ENCODE measurements at places on chromosomes 2 and 18.

DNA sequence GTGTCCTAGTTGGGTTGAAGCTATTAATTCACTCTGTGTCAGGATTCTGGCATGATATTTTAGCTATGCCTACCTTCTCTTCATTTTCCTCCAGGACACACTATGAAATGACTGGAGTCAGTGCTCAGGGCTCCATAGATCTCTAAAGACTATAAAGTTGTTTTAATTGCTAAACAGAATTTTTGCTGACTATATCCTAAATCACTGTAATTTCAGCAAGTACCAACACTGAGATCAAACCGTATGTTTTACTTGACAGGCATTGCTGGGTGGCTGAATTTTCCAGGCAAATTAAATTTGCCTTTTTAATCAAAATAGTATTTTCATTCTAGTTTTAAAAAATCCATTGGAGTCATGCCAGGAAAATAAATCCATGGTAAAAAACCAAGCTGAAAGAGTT, 138.1 kb downstream of the LRP1B start:
- no peak for DNase-seq

- no peak for DNase-seq
Observed at GRCh38 chr2:37549598-37549997, 121.8 kb downstream of the CDC42EP3 start.

DNA sequence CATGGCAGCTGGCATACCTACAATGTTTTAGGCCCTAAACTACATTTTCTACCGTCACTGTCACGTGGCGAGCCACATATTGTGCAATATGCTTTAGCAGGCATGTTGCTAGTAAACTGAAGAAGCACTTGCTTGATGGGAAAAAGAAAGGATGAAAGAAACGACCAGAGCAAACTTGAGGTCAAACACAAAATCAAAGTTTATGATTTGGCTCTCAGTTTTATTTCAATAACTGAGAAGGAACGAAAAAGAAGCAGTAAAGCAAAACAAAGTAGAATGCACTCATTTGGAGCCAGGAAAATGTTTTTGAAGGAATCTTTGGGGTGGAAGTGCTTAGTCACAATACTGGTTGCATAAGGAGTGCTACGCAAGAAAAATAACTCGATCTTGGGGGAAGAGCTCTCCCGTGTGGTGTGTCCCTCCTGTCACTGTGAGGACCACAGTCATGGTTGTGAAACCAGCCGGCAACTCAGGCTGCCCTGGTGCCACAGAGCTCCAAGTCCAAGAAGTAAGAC, 349.8 kb downstream of the RBM43 start:
- peak; percentile 70 for DNase-seq

- no peak for DNase-seq
Observed at GRCh38 chr2:196370381-196370780, 199.0 kb upstream of the STK17B start.

- no peak for DNase-seq
Observed at GRCh38 chr2:181464966-181465365, 7.8 kb downstream of the ITGA4 start.

- DNase-seq, result no peak
Observed at GRCh38 chr2:55363636-55364035, 56.0 kb downstream of the CCDC88A start.

GRCh38 chr2:138321458-138321857, 180.1 kb upstream of the SPOPL start:
- DNase-seq, result no peak

- DNase-seq, result no peak
Observed at GRCh38 chr18:23673725-23674124, 11.0 kb upstream of the ANKRD29 start.

DNA sequence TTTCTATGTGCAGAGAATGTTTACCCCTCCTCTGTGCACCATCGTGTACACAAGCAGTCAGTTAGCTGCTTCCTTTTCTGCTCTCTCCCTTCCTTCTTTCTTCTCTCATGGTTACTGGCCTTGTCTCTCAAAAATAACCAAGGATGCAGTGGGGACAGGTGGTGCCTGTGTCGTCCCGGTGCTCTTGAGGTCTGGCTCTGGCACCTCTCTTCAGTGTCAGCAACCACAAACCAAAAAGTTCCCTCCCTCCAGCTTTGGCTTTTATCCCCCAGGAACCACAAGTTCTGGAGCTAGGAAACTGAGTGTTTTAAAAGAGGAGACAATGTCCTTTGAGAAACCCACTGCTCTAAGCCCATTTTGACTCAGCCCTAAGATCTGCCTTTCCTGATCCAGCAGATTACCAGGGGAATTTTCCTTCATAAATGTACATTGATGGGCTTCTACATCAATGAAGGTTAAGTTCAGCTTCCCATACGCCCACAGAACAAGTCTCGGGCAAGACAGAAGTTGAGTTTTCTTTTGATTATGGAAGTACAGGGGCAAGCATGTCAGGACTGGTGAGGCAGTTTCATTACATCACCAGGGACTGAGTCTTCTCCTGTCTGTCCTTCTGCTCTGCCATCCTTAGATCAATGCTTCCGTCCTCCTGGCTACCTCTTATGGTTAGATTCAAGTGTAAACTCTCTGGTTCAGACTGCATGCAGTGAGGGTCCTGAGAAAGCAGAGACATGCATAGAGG, 232.2 kb downstream of the SETBP1 start:
- DNase-seq, result no peak

- DNase-seq, result no peak
Observed at GRCh38 chr2:23734416-23734815, 192.5 kb downstream of the ATAD2B start.

DNA sequence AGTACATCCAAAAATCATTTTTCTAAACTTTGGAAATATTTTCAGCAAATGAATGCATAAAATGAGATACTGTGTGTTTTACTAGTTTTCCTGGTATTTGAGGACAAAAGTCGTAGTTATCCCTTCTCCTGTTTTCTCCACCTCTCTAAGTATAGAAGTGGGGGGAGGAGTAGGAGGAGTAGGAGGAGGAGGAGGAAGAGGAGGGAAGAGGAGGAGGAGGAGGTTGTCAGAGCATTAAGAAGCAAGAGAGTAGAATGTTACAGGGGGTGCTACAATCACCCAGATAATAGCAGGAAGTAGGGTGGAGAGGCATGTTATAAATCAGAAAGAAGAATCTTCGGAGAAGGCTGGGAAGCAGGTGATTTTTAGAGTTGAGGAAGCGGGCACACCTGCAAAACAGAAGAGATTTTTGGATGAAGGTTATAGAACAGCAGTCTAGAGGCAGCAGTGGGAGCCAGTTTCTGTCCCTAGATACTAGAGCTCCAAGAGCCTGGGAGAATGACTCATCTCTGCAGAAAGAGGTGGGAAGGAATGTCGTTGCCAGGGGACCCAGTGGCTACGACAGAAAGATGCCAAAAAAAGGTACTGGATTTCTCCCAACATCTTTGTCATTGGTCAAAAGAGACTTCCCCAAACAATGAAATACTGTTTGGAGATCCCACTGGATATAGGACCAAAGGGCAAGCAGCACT, 44.2 kb upstream of the AQP4 start:
- no peak for DNase-seq

GRCh38 chr2:241814643-241815476, 5.9 kb downstream of the NEU4 start:
- no peak for DNase-seq

- DNase-seq, result no peak
Observed at GRCh38 chr2:241901500-241902351, 32.2 kb downstream of the RTP5 start.

- DNase-seq, result no peak
Observed at GRCh38 chr2:155308367-155309009, 610.0 kb downstream of the KCNJ3 start.

DNA sequence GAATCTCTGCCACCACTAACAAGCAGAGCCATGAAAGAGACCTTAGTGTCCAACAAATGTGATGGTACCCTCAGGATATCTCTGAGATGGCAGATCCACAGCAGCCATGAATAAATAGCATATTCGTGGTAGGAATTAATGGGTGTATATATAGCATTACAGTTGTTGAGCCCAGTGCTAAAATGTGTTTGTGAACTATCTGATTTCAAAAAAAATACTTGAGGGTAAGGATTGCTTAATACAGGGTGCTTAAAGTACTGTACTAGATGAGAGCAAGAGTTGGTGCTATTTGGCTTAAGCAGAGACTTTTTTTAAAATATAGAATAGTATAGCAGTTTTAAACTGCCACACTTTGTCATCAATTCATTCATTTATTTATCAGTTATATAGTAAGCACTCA, 101.5 kb upstream of the GALNT5 start:
- DNase-seq, result no peak

- no peak for DNase-seq
Observed at GRCh38 chr2:182717416-182717815, 1.4 kb downstream of the DNAJC10 start.

GRCh38 chr2:38875227-38875575, 533 bp downstream of the DHX57 start:
- no peak for DNase-seq

DNA sequence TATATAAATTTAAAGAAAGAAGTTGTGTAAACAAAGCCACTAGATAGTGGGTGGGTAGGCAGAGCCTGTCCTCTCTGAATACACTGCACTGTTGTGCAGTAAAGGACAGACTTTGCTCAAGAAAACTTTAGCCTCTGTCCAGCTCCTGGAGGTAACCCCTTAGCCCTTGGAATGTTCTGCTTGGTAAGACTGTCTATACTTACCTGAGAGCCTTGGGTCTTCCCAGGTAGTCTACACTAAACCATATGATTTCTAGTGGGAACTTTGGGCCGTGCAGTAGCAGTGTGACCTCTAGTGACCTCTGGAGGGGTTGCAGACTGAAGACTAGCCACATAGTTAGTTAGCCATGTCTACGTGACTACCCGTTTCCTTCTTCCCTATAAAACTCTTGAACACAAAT, 678.3 kb upstream of the NRXN1 start:
- DNase-seq, result no peak

DNA sequence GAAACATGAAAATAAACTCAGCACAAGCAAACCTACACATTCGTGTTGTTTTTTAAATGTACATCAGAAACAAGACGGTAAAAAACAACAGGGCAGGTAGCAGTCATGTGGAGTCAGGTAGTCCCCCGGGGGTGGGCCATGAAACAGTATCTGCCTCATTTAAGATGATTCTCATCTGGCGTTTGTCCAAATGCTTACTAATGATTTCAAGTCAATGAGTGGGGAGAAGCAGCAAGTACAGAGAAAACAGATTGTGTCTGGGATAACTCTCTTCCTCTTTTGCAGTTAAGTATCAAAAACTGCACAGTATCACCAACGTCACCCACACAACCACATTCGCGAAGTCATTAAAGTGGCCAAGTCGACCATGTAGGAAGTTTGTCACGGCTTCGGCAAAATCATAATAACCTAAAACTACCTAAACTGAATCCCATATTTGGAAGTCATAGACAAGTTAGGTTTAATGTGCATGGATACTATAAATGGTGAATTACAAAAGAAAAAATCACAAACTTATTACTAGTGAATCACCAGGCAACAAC, 1.3 kb downstream of the LAPTM4A start:
- peak; percentile 48 for DNase-seq

DNA sequence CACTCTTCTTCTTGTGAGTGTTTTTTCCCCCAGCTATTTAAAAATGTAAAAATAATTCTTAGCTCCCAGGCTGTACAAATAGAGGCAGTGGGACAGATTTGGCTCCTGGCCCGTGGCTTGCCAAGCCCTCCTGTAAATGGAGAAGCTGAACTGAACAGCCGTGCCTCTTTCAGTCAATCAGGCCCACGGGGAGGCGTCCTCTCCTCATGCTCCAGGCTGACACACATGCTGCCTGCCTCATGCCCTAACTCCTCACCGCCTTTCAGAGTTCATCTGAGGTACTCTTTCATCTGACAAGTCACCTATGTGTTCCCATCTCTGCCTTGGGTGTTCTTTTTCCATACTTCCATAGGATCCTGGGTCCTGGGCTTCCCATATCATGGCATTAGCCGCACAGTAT, 58.9 kb downstream of the BMP10 start:
- DNase-seq, result no peak

DNA sequence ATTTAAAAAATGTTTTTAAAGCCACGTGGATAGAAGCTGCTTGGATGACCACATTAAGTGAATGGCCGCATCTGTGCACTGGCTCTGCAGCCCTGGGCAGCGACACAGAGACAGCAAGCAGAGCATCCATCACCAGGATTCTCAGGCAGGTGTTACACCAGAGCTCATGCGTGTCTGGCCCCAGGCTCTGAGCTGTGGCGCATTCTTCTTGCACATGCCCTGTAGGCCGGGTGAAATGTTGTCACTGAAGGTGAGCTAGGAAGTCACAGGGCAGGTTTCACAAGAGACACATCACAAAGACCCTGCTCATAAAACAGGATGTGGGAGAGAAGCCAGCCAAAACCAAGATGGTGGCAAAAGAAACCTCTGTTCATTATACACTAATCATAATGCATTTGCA, 8.4 kb upstream of the PXDN start:
- no peak for DNase-seq

GRCh38 chr2:16700551-16701259, 35.1 kb upstream of the CYRIA start:
- DNase-seq, result no peak

DNA sequence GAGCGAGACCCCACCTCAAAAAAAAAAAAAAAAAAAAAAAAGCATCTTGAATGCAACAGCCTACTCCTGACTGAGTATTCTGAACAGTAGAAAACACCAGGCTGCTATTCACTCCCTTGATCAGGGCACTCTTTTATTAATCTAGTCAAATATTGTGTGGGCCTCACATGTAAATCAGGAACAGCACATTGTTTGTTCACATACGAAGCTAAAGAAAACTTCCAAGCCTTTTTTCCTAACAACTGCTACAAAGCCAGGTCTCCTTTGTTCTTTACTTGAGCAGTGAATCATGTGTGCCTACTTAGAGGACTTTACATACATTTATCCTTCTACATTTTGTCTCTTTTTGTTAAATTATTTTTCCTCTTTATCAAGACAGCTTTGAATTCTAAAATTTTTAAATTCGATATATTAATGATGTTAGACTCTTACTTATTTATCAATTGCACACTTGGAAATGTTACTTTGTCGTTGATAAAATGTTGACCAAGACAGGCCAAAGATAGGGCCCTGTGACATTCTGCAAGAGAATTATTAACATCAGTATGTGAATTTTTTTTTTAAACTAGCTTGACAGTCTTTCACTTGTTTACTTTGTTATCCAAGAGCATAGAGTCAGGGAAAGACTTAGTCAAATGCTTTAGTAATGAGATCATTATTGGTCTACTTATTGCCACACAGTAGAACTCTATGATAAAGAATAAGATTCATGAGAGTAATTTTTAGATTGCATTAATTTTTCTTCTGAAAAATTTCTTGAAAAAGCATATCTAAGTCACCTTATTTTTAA, 13.2 kb downstream of the SPATS2L start:
- DNase-seq, result peak; percentile 54

- DNase-seq, result no peak
Observed at GRCh38 chr2:136359121-136359965, 241.4 kb upstream of the CXCR4 start.

- no peak for DNase-seq
Observed at GRCh38 chr18:76443519-76444445, 51.3 kb downstream of the ZNF516 start.

DNA sequence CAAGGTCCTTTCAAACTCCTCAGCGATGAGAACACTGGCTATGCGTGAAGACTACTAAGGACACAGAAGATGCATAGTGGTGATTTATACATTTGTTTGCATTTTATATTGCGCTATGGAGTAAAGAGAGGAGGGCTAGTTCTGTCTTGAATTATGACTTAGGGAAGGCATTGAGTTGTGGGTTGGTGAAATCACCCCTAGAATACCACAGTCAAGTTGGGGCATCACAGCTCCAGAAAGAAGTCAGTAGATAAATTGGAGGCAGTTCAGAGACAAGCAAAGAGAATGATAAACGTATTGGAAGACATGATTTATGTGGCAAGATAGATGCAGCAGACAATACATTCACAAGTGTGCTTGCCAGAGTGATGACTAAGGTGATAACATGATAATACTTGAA, 460.4 kb downstream of the EPHA4 start:
- no peak for DNase-seq

Data from fibroblast of skin of left quadriceps (primary cell).